T-cell (primary cell): ENCODE measurements at places on chromosomes 4 and X. TPM values are rescaled to one million over a fixed set of nuclear protein-coding genes. Genes with fewer than 3 reads are reported as not detected.
A peak's percentile ranks its signal among the peaks of the same experiment; 100 is the strongest.

GRCh38 chr4:25301471-25301870, 11.1 kb upstream of the ZCCHC4 start:
- H3K4me3 ChIP-seq = no peak overlapping the region
- peaks cover 15% of the 10 kb centered on the region for H3K27me3 ChIP-seq
- no peak for DNase-seq
- no peaks in the 10 kb centered on the region for H3K4me1 ChIP-seq
- no peak overlapping the region for H3K27ac ChIP-seq
- H3K36me3 ChIP-seq = no peaks in the 10 kb centered on the region

Gene MAGEE2
- total RNA-seq = not detected

DNA sequence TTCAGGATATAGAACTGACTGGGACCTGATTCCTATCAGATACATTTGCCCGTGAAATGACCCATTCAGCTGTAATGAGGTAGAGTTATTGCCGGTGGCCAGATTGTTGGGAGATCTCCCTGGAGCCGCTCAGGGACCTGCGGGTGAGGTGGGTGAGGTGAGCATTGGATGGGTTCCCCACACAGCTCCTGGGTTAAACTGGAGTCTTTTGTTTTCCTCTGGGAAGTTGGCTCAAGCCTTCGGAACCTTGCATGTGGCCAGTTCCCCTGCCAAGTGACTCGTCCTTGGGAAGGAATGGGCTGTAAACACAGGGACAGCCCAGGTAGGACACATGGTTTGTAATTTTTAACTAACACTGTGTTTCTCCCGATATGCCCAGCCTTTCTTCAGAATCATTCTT, 31.6 kb upstream of the KIT start:
- no peak for DNase-seq
- no peaks in the 10 kb centered on the region for H3K36me3 ChIP-seq
- H3K4me3 ChIP-seq = no peak overlapping the region

DNA sequence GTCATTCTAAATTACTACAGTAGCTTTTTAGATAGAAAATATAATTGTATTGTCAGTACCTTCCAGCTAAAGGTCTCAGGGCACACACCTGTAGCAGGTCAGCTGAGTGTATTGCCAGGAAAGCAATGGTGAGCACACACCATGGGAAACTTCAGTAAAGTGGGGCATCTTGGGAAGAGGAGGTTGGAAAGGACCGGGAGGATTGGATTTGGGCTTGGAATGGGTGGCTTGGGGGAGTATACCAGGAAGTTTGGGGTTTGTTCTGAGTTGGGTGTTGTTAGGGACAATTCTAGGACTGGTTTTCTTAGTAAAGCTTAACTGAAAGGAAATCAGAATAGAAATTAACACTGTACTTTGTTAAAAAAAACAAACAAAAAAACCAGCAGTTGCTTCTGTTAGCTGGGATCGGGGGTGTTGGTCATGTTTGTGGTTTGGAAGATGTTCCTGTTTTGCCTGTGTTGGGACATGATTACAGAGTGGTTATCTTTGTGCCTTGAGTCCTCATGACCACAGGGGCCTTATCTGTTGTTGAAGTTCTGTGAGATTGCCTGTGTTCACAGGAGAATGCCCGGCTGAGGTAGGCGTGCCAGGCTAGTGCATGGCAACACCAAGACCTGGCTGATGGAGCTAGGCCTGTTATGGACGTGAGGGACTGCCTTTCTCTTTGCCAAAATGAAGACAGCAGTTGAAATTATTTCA, 35.1 kb downstream of the PRIMPOL start:
- H3K27me3 ChIP-seq = no peaks in the 10 kb centered on the region
- H3K4me3 ChIP-seq = no peak overlapping the region
- H3K36me3 ChIP-seq = no peaks in the 10 kb centered on the region
- no peak overlapping the region for H3K27ac ChIP-seq
- H3K4me1 ChIP-seq = no peaks in the 10 kb centered on the region

DNA sequence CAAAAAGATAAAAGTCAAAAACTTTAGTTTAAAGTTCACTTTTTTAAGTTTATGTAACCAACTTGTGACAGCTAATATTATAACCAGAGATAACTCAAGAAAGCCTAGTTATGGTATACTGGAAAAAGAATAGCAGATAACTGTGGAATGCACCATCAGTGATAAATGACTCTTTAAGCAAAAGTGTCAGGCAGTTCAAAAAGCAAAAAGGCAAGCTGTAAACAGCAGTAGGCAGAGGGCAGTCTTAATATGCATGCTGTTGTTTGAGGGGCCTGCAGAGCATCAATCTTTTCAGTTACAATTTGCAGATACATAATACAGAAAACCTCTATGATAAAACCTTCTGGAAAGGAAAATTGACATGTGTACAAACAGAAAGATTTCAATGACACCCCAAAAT, 81.8 kb upstream of the JADE1 start:
- H3K4me3 ChIP-seq = no peak overlapping the region
- H3K27me3 ChIP-seq = no peaks in the 10 kb centered on the region
- no peaks in the 10 kb centered on the region for H3K36me3 ChIP-seq
- DNase-seq = no peak
- no peak overlapping the region for H3K27ac ChIP-seq

Gene HSFX2
- total RNA-seq = not detected

Gene SMIM10
- not detected for total RNA-seq

DNA sequence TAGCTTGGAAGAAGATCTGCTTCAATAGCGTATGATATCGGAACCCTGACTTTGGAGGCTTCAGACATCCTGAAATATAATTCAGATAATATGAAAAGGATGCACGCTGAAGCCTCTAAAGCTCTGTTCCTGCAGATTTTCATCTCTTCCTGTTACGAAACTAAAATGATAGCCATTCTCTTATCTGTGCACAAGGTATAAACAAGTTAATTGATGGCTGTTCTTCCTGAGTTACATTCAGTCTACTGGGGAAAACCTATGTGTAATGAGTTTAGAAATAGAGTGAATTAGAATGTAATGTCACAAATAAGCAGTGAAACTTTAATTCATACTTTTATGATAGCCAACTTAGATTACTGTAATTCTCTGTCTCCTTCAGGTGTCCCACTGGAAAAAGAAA, 36.8 kb upstream of the AGA start:
- no peaks in the 10 kb centered on the region for H3K27me3 ChIP-seq
- no peaks in the 10 kb centered on the region for H3K36me3 ChIP-seq
- H3K27ac ChIP-seq = no peak overlapping the region
- peaks cover 13% of the 10 kb centered on the region for H3K4me1 ChIP-seq
- no peak for DNase-seq

Gene PDLIM3
- not detected for total RNA-seq

- no peaks in the 10 kb centered on the region for H3K36me3 ChIP-seq
- H3K4me1 ChIP-seq = no peaks in the 10 kb centered on the region
- H3K27me3 ChIP-seq = no peaks in the 10 kb centered on the region
- no peak overlapping the region for H3K4me3 ChIP-seq
- H3K27ac ChIP-seq = no peak overlapping the region
Measured at GRCh38 chrX:125786316-125786715, 379.8 kb downstream of the DCAF12L2 start.

DNA sequence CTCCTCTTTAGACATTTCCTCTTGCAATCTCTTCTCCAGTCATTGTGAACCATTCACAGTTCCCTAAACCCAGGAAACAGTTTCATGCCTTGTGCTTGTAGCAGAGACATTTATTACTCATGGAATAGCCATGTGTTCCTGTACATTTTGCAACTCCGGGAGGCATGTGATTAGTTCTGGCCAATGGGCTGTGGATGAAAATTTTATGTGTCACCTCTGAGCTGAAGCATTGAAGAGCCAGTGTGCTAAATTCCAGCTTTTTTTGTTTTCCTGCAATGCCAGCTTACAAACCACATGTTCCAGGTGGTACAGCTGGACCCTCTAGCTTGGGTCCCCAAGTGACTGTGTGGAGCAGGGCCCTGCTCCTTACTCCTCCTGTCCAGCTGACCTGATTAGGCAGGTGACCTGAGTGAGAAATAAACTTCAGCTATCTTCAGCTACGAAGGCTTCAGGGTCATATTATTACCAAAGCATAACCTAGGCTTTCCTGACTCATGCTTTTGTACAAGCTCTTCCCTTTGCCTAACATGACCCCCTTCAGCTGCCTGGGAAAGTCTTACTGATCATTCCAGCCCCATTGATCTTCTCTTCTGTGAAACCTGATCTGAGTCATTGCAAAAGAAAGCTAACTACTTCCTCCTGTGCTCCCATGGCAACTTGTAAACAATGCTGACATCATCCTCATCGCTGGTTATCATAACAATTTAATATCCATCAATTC, 200.4 kb downstream of the PTTG2 start:
- DNase-seq = peak; percentile 43
- H3K36me3 ChIP-seq = no peaks in the 10 kb centered on the region
- H3K27me3 ChIP-seq = no peaks in the 10 kb centered on the region
- peak overlapping the region; percentile 46 for H3K27ac ChIP-seq
- no peak overlapping the region for H3K4me3 ChIP-seq

GRCh38 chr4:188697243-188697642, 558.0 kb downstream of the TRIML1 start:
- no peak for DNase-seq
- no peaks in the 10 kb centered on the region for H3K27me3 ChIP-seq
- no peak overlapping the region for H3K27ac ChIP-seq
- no peak overlapping the region for H3K4me3 ChIP-seq

GRCh38 chr4:12538162-12538561, 946.0 kb downstream of the RAB28 start:
- no peaks in the 10 kb centered on the region for H3K4me1 ChIP-seq
- H3K27ac ChIP-seq = no peak overlapping the region
- no peaks in the 10 kb centered on the region for H3K27me3 ChIP-seq
- H3K4me3 ChIP-seq = no peak overlapping the region
- no peak for DNase-seq
- no peaks in the 10 kb centered on the region for H3K36me3 ChIP-seq

Gene RP2
- total RNA-seq = 6.7 TPM

Gene F9
- total RNA-seq = not detected

DNA sequence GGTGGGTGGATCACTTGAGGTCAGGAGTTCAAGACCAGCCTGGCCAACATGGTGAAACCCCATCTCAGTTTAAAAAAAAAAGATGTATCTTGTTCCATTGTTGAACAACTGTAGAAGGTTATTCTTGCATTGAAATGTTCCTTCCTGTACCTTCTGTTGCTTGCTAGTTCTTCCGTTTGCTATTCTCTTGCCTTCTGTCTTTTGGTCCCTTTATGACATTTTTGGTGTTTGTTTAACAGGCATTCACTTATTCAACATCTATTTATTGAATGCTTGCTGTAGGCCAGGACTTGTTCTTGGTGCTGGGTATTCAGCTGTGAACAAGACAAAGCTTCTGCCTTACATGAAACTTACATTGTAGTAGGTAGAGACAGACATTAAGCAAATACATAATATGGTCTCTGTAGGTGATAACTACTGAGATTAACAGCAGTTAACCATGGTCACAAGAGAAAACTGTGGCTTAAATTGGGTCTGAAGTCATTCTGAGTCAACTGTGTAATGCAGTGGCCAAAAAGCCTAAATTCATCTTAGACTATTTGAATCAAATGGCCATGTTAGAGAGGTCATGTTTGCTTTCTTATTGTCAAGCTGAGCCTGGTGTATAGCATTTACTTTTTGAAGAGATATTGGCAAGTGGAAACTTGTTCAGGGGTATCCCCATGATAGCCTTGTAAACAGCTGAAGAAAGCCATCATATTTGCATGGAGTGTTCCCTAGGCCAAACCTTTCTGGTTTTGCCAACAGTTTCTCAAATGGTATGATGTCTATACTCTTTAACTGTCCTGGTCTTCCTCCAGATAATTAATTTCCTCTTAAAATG, 35.6 kb downstream of the GAB1 start:
- no peaks in the 10 kb centered on the region for H3K4me1 ChIP-seq
- H3K27ac ChIP-seq = no peak overlapping the region
- no peak overlapping the region for H3K4me3 ChIP-seq
- H3K27me3 ChIP-seq = no peaks in the 10 kb centered on the region

- no peak overlapping the region for H3K27ac ChIP-seq
- H3K36me3 ChIP-seq = no peaks in the 10 kb centered on the region
- no peaks in the 10 kb centered on the region for H3K4me1 ChIP-seq
- DNase-seq = no peak
Measured at GRCh38 chr4:76459291-76459723, 24.3 kb downstream of the SHROOM3 start.

DNA sequence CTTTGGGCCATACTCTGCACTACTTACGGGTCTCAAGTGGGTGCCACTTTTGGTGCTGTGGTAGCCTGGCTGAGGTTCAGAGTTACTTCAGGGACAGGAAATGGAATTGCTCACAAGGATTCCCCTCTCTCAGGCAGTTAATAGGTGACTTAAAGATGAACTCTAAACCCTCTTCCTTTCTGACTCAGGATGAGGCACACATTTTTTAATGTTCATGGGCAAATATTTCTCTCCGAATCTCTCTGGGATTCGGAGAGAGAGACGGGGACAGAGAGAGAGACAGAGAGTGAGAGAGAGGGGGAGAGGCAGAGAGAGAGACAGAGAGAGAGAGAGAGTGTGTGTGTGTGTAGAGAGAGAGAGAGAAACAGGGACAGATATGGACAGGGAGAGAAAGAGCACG, 79.8 kb downstream of the NYX start:
- no peak overlapping the region for H3K4me3 ChIP-seq
- H3K27ac ChIP-seq = no peak overlapping the region
- no peaks in the 10 kb centered on the region for H3K27me3 ChIP-seq
- no peak for DNase-seq
- H3K4me1 ChIP-seq = no peaks in the 10 kb centered on the region

DNA sequence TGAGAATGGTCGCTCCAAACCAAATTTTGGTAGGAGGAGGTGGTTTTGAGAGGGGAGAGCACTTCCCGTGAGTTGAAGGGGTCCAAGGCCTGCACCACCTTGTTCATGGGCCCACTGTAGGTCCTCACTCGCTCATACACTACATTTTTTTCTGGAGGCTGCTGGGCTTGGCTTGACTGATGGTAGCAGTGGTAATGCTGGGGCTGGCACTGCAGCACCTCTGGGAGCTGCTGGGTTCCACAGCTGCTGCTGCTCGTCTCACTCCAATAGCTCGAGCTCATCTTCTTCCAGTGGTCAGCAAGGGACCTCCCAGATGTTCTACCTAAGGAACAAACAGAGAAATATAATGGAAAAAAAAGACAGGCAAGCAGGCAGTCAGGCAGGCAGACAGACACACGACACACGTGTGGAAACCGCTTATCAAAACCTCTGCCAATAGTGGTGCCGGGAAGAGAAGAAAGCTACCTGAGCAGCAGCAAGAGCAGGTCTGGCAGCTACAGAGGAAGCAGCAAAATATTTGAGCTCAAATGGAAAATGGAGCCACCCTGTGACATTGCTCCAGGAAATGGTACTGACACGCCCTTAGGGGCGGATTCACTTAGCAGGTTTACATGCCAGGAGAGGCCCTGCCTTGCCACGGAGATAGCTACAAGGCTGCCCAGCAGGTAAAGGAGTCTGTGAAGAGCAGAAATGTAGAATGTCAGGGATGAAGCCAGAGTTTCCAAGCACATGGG, at the start of gene POF1B:
POF1B (minus strand) TSS at position 492 of the 734 bp plus-strand sequence; CDS start at position 281, 211 bp downstream.
- H3K4me3 ChIP-seq = no peak within 1 kb of the TSS
- no peak within 1 kb of the TSS for H3K27ac ChIP-seq
- no peak for DNase-seq
- H3K27me3 ChIP-seq = no peaks in the 10 kb centered on the region
- H3K36me3 ChIP-seq = no peaks in the 10 kb centered on the region
- H3K4me1 ChIP-seq = no peaks in the 10 kb centered on the region

GRCh38 chr4:168923526-168924194, 86.4 kb downstream of the CBR4 start:
- no peak overlapping the region for H3K27ac ChIP-seq
- H3K27me3 ChIP-seq = no peaks in the 10 kb centered on the region
- no peak overlapping the region for H3K4me3 ChIP-seq
- DNase-seq = no peak
- no peaks in the 10 kb centered on the region for H3K36me3 ChIP-seq
